Hippocampal formation (tissue), 2 donors: ENCODE measurements at places on chromosomes 4 and X.

DNA sequence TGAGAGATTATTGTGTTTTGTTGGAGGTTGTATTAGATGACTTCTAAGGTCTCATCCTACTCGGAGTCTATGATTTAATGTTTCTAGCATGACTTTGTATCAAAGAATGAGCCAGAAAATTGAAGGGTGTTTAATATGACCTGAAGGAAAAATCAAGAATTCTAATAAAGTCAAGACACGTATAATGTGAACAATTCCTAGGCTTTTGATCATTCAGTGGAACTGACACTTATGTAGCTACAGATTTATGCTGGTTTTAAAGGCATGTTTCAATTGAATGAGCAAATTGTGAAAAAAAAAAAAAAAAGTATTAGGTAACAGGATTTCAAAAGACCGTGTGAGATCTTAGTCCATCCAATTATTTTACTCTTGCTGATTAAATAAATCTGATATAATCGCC is 64.9 kb downstream of the GRID2 start:
- DNase-seq = no peak

- DNase-seq = no peak
These were observed 24.3 kb upstream of the HGFAC start for GRCh38 chr4:3417448-3417847.

GRCh38 chr4:61407642-61408618 is 207.8 kb downstream of the ADGRL3 start:
- DNase-seq = no peak

DNA sequence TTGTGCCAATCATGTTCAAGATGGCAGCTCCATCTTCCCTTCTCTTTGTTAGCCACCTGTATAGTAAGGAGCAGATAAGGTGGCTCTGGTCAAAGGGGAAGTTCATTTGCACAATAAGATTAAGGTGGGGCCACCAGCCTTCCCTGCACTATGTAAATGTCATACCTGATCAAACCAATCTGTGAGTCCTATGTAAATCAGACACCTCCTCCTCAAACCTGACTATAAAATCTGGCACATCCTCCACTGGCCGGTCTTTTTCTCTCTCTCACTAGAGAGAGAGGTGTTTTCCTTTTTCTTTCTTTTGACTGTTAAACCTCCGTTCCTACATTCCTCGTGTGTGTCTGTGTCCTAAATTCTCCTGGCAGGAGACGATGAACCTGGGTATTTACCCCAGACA is 572.5 kb upstream of the AADAT start:
- no peak for DNase-seq

- DNase-seq = no peak
These were observed 136.4 kb downstream of the HHIP start for GRCh38 chr4:144782345-144782744.

DNA sequence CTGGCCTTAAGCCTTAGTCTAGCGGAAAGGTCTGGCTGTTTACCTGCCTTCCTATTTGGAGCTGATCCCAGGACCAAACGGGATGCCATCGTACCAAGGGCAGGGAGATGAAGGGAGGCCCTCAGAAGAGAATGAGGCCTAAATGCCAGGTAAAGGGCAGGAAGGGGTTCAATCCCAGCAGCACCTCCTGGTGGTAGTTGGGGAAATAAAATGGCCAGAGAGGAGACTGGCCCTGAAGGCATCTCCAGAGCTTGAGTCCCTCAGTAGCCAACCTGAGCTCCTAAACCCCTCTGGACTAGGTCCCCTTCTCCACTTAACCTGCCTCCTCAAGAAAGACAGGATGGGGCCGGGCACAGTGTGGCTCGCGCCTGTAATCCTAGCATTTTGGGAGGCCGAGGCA is 53.7 kb downstream of the KDM5C start:
- no peak for DNase-seq

DNA sequence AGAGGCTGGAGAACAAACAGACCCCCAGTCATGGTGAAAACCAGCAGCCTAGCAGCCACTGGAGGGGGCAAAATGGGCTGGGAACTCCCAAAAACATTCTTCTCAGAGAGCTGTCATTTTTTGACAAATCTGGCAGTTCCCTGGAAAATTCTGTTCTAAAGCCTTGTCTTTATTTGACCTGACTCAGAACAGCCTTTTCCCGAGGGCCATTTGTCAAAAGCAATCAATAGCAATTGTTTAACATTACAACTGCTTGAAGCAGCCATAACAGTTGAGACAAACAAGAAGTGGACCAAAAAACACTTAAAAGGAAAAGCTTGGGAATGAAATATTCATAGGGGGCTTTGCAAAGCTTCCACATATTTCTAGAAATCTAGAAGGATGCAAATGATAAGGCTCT is 39.6 kb downstream of the SOWAHB start:
- no peak for DNase-seq

DNA sequence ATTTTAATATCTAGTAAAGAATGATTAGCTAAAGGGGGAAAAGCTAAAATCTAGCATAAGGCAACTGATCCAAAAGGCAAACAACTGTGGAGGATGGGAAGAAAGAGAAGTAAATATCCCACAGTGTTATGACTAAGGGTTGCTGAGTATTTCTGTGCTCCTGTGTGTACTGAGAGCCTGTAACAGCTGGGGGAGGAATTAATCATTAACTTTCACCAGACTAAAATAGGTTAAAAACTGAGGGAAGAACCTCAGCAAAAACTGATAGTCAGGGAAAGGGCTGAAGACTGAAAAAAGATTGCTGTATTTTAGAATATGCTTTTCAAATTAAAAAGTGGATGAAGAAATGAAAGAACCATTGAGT is 365.9 kb downstream of the CXXC4 start:
- DNase-seq = no peak

DNA sequence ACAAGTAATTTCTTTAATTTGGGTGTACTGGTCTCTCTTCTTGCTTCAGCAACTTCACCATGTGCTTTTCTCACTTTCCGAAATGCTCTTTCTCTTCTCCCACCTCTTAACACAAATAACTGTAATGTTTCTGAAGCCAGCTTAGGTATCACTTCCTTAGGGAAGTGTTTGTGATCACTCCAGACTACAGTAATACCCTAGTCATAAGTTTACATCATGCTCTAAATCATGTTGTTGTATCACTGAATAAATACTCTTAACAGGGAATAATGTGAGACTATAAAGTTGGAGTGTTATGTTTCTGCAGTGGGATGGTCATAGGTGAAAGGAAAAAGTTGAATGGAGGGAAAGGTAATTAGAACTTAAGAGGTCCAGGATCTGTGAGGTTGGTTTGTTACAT is 712.3 kb downstream of the C4orf33 start:
- no peak for DNase-seq

DNA sequence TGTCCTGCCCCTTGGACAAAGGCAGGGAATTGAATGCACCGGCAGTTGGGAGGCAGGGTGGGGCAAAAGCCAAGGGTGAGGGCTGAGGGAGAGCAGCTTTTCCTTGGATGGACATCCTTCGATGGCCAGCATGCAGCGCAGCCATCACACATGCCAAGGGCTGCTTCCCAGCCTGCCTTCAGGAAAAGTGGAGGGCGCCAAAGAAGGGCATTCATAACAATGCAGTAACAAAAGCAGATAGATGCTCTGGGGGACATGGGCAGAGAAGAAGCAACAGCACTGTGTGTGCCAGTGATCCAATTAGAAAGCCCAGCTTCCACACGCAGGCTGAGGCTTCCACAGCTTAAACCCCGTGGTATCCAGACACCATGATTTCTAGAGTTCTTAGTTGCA is 71.5 kb downstream of the TSPAN5 start:
- peak; percentile 71 for DNase-seq

- no peak for DNase-seq
These were observed 22.4 kb downstream of the AFF1 start for GRCh38 chr4:86957215-86957614.

DNA sequence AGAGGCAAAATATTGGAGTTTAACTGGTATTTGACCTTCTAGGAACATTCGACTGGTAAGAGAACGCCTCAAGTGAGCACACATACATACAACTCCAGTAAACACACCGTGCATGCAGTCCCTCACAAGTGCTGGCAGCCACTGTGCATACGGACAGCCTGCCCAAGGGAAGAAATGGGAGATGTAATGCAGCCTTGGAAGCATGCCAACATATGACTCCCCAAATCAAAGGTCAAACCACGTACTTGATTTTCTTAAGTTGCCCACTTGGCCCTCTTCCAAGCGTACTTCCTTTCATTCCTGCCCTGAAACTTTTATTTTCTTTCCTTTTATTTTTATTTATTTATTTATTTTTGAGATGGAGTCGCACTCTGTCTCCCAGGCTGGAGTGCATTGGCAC is 206.6 kb downstream of the SPRY1 start:
- no peak for DNase-seq

- DNase-seq = peak; percentile 76
These were observed 6.7 kb upstream of the PPID start for GRCh38 chr4:158729716-158730559.

DNA sequence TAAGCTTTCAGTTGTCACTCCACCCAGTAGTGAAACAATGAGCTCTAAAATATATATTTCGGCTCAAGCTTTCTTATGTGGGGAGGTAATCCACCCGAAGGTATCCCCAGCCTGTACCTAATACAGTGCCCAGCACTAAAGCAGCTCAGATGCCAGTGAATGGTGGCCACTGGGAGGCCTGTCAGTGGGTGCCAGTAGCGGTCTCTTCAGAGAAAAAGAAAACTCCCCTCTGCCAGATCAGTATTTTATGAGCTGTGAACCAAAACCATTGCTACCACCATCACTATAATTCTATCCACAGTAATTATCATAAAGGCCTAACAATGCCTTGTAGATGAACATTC is 835 bp upstream of the NFKB1 start:
- DNase-seq = peak; percentile 56

- no peak for DNase-seq
These were observed 1.9 kb downstream of the MYL5 start for GRCh38 chr4:675980-676870.

DNA sequence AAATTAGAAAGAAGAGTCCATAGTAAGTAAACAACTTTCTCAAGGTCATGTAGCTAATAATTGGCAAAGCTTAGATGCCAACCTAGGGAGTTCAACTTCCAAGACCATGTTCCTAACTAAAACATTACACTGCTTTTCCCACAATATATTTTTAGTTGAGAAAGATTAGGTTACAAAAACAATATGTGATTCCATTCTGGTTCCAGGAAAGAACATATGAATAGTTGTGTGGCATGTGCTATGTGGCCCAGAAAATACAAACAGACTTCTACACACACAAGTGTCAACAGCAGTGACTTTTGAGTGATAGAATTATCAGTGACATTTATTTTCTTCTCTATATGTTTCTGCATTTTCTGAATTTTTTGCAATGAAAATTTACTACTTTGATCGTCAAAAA is 62.7 kb upstream of the EDNRA start:
- DNase-seq = no peak

- no peak for DNase-seq
These were observed 5.1 kb upstream of the OCRL start for GRCh38 chrX:129534816-129535578.

DNA sequence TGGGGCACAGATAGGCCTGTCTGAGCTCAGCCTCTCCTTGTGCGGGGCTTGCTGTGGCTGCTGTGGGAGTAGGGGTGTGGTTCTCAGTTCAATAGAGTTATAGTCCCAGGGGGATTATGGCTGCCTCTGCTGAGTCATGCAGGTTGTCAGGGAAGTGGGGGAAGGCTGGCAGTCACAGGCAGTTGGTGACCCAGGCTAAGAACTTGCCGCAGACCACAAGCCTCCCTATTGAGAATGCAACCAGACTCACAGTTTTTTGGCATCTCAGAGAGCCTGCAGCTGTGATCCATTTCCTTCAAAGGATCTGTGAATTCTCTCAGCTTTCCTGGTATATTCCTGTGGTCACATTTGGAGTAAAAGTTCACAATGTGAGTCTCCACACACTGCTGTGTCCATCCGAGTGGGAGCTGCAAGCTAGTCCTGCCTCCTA is 364.9 kb downstream of the ZNF674 start:
- DNase-seq = no peak

GRCh38 chr4:176383273-176384077 is 63.7 kb downstream of the SPCS3 start:
- DNase-seq = no peak

DNA sequence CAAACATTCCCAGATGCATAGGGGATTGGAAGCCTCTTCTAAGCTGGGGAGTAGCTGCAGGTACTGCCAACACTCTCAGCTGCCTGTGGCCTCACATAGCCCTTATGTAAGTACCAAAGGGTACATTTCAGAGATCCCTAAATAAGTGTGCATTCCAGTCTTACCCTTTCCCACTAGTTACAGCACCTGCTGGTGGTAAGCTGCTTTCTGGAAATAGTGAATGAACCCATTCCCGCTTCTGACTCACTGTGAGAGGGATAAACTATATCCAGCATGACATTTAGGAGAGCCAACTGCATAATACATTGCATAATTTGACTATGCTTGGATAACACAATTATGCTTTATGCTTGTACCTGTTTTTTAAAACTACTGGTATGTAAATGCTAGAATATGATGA is 149.0 kb downstream of the FAM13A start:
- DNase-seq = no peak

- DNase-seq = no peak
These were observed 1.5 kb downstream of the MSANTD1 start for GRCh38 chr4:3250438-3250955.

DNA sequence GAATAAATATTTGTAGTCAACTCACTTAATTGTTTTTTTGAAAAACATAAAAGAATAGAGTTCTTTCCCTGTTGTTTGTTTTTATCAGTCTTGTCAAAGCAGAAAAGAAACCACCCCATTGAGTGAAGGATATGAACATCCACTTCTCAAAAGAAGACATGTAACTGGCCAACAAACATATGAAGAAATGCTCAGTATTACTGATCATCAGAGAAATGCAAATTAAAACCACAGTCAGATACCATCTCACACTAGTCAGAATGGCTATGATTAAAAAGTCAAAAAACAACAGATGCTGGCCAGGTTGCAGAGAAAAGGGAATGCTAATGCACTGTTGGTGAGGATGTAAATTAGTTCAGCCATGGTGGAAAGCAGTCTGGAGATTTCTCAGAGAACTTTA is 326.1 kb upstream of the EMCN start:
- no peak for DNase-seq

DNA sequence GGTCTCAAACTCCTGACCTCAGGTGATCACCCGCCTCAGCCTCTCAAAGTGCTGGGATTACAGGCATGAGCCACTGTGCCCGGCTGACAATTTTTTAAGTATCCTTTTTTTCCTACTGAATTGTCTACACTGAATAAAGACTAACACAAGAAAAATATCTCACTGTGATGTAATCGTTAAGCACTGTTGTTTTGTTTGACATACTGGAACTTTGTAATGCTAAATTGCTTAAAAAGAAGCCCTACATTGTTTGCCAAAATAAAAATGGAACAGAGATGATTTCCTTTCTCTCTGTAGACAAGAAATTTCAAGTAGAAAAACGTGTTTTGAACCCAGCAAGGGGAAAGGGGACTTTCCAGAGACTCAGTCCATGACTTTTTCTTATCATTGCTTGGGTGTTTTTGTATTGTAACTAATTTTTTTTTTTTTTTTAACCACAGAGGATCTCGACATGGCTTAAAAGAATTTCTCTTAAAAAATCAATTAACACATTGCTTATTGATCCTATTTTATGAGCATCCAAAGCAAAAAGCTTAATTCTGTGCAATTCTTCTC is 74.9 kb downstream of the TMEM156 start:
- no peak for DNase-seq
